Stimulated activated CD8-positive, alpha-beta memory T cell treated with anti-CD3 and anti-CD28 coated beads, Interleukin-4, amount 100 ng/mL, for 1 hour (primary cell): ENCODE measurements at places on chromosomes 6 and 20.

DNA sequence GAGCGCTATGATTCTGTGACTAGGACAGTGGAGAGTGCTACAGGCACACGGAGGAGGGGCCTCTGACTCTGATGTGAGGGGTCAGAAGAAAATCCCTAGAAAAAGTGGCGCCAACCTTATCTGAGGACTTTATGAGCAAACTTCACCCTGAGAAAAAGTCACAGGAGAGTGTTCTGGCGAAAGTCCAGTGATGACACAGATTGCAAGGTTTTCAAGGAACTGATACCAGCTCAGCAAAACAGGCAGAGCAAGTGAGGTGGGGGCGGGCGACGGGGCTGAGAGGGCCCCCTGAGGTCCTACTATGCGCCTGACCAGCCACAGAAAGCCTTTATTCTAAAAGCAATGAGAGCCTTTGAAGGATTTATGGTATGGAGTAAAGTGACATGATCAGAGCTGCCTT is 73.3 kb downstream of the SLC22A23 start:
- DNase-seq: no peak

DNA sequence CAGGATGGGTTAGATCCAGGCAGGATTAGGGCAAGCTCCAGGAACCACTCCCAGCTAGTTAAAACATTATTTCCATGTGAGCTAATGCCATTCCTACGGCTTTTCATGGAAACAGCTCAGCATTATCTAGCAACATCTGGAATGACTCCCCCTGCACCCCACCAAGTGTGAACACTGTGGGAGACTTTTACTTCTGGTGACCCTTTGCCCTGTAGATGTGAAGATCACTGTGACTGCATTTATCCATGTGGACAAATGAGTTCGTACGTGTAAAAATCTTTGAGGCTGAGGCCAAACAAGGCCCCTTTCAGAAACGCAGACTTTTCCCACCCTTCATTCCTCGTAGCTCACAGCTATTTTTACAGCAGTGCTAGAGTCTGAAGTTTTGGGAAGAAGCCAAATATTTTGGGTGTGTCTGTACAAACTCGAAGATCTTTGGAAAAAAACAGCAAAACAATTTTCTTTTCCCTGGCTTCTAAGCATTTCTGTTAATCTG is 221.8 kb upstream of the SOX4 start:
- no peak for DNase-seq

- DNase-seq: no peak
Observed at GRCh38 chr20:58991715-58992114, 10.7 kb downstream of the NELFCD start.

DNA sequence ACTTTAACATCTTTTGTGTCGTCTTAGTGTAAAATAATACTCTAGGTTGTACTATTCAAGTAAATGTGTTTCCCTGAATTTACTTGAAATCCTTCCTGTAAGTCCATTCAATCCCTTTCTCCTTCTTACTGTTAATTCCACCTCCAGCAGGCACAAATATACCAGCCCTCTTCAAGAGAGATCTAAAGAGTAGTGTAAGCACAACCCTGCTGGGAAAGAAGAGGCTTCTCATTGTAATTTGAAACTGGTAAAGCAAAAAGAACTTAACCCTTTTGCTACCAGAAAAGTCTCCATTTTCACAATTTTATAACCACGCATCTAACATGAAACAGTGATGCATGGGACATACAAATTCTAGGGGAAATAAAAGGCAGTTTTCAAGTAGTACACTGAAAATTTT is at the start of gene BMP5:
Gene BMP5 (minus strand): TSS at position 191 of the 400 bp plus-strand sequence. CDS start 725 bp downstream, outside the sequence.
- no peak for DNase-seq

DNA sequence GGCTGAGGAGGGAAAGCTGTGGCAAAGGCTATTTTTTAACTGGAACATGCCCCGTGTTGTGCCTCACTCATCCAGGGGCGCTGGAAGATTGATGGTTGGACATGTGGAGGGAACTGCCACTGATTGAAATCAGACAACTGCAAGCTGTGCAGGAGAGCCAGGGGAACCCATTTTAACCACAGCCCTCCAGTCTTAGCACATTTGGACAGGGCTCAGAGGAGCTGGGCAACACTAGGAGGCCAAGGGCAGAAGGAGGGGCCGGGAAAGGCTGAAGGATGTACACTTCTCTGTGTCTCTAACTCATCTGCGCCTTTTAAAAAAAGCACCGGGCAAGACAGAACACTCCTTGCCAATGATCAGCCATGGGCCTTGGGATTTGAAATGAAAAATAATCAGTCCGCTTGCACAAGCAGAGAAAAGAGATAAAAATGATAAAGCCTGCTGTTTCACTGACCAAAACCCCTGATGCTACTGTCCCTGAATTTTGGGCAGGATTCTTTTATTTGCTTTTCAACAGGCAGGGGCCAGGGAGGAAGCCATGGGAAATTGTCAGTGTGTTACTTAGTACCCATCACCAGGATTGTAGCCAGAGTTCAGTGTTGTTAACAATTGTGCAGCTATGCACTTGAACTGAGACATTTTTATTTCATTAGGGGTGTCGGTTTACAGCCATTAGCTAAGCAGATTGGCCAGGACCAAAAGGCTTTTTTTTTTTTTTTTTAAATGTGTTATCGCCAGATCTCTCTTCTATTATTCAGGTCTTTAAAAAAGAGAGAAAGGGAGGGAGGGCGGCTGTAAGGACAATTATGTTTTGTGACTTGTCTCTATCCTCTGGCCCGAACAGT is 109.3 kb upstream of the EYA4 start:
- no peak for DNase-seq

DNA sequence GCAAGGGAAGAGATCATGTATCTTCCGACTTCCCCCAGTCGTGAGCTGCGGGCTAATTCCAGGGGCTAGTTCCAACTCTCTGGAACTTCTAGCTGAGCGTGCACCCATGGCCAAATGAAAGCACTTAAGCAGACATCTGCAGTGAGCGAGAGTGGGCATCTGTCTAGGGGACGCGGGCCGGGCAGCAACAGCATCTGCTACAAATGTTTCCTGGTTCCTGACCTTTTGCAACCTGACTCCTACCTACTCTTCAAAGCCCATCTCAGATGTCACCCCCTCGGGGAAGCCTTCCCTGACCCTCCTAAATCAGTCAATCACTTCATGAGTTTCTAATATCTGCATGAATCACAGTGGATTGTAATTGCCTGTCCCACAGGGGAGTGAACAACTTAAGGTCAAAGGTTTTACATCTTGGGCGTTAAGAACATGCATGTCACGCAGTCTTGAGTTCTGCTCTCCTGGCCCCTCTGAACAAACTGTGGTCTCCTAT is 141.9 kb downstream of the CEBPB start:
- DNase-seq: no peak
